Chondrocyte (in vitro differentiated cells): ENCODE measurements at places on chromosomes 1 and 21.

- DNase-seq = no peak
Observed at GRCh38 chr1:230216896-230217295, 149.9 kb downstream of the GALNT2 start.

DNA sequence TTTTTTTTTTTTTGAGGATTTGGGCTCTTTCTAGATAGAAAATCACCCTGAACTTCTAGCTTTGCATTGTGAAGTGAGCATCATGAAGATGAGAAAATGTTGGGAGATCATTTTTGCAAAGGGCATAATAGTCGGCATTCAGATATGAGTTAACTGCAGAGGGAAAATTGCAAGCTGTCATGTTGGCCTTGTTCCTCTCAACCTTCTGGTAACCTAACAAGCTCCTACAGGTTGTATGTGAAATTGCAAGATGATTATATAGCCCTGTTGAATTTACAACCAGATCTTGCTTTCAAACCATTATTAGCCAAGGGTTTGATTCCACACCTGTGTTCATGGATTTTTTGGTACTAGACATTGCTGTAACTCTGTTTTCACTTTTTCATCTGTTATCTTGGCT is 2.2 kb downstream of the ELOA start:
- DNase-seq = no peak

- no peak for DNase-seq
Observed at GRCh38 chr1:174654560-174654959, 206.8 kb downstream of the GPR52 start.

GRCh38 chr1:43039228-43040055 is 80.8 kb upstream of the SLC2A1 start:
- DNase-seq = no peak

- DNase-seq = no peak
Observed at GRCh38 chr1:224770336-224770693, 154.2 kb downstream of the CNIH3 start.

GRCh38 chr1:19058476-19058797 is 102.0 kb upstream of the IFFO2 start:
- no peak for DNase-seq

GRCh38 chr1:33971913-33972312 is 108.0 kb downstream of the HMGB4 start:
- no peak for DNase-seq

- no peak for DNase-seq
Observed at GRCh38 chr1:246510147-246511030, 3.3 kb upstream of the SMYD3 start.

DNA sequence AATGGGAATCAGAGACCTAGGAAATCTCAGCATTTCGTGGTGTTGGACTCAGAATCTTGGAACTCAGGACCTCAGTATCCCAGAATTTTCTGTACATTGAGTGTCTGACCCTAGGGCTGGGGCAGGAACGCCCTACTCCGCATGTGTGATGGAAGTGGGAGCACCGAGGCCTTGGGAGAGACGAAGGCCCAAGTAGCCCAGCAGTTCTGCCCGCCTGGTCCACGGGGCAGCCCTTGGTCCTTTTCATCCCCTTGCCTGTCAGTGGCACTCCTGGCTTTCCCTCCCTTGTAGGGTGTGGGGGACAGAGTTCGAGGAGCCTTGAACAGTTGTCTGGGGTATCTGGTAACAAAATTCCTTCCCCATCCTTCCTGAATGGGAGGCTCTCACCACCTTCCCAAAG is 10.2 kb downstream of the A3GALT2 start:
- DNase-seq = peak; percentile 75
